Smooth muscle cell of trachea (primary cell): ENCODE measurements at places on chromosomes 2 and 18. TPM values are rescaled to one million over a fixed set of nuclear protein-coding genes. Genes with fewer than 3 reads are reported as not detected.

EMILIN2 gene
- total RNA-seq, result 16.3 and 33.1 TPM in 2 replicates

LHCGR gene
- not detected in 2 replicates for total RNA-seq

LINC00305 gene
- not detected in 2 replicates for total RNA-seq

SERPINB7 gene
- 0.87 and 1.7 TPM in 2 replicates for total RNA-seq

CYB5A gene
- total RNA-seq, result 103 and 109 TPM in 2 replicates

THSD7B gene
- 0.33 TPM in 1 of 2 replicates, not detected in the other for total RNA-seq

HOXD3 gene
- 0.29 TPM in 1 of 2 replicates, not detected in the other for total RNA-seq

EPB41L3 gene
- 56.6 and 74.3 TPM in 2 replicates for total RNA-seq

KIAA2012 gene
- total RNA-seq, result 0.17 TPM in 1 of 2 replicates, not detected in the other

MROH2A gene
- total RNA-seq, result not detected in 2 replicates

ODC1 gene
- total RNA-seq, result 96.6 and 147 TPM in 2 replicates

LCT gene
- under 0.01 TPM in 2 replicates for total RNA-seq

TMEM163 gene
- total RNA-seq, result not detected in 2 replicates

CUL3 gene
- 45.0 and 78.2 TPM in 2 replicates for total RNA-seq

MCEE gene
- 23.5 and 29.8 TPM in 2 replicates for total RNA-seq

CCDC102B gene
- total RNA-seq, result 18.2 and 51.8 TPM in 2 replicates

CIB4 gene
- not detected in 2 replicates for total RNA-seq

DCC gene
- total RNA-seq, result 0.17 and 2.5 TPM in 2 replicates

CXCR4 gene
- 1.0 TPM in 1 of 2 replicates, not detected in the other for total RNA-seq

B3GNT7 gene
- total RNA-seq, result 0.33 TPM in 1 of 2 replicates, not detected in the other

COL4A4 gene
- total RNA-seq, result 0.50 and 0.87 TPM in 2 replicates

STK11IP gene
- 17.2 and 22.8 TPM in 2 replicates for total RNA-seq

ABCA12 gene
- total RNA-seq, result under 0.01 and 0.17 TPM in 2 replicates

CFAP210 gene
- total RNA-seq, result not detected in 2 replicates

HPCAL1 gene
- total RNA-seq, result 16.6 and 42.5 TPM in 2 replicates

GNLY gene
- not detected in 2 replicates for total RNA-seq

DPP10 gene
- total RNA-seq, result not detected in 2 replicates

ALKAL2 gene
- not detected in 2 replicates for total RNA-seq

NEU2 gene
- total RNA-seq, result not detected in 2 replicates

LDLRAD4 gene
- total RNA-seq, result under 0.01 and 0.17 TPM in 2 replicates

SERPINB12 gene
- not detected in 2 replicates for total RNA-seq

WDR35 gene
- total RNA-seq, result 13.2 and 20.4 TPM in 2 replicates

PDE11A gene
- not detected in 2 replicates for total RNA-seq

NMS gene
- not detected in 2 replicates for total RNA-seq

ALPG gene
- not detected in 2 replicates for total RNA-seq

SERPINB13 gene
- total RNA-seq, result not detected in 2 replicates

LYPD1 gene
- total RNA-seq, result 0.33 and 0.73 TPM in 2 replicates

MAPRE3 gene
- total RNA-seq, result 5.8 and 8.1 TPM in 2 replicates

KLHL41 gene
- 5.4 and 9.8 TPM in 2 replicates for total RNA-seq

SERPINB11 gene
- total RNA-seq, result not detected in 2 replicates

C2orf80 gene
- not detected in 2 replicates for total RNA-seq

GNAL gene
- total RNA-seq, result 0.15 and 0.99 TPM in 2 replicates

PSTPIP2 gene
- 7.3 and 11.5 TPM in 2 replicates for total RNA-seq

SLC14A1 gene
- 62.7 and 81.0 TPM in 2 replicates for total RNA-seq

CDH19 gene
- total RNA-seq, result not detected in 2 replicates

NCKAP5 gene
- total RNA-seq, result 1.8 and 3.5 TPM in 2 replicates

KANSL1L gene
- 19.4 and 27.3 TPM in 2 replicates for total RNA-seq

ICA1L gene
- total RNA-seq, result 3.6 and 7.1 TPM in 2 replicates

AGFG1 gene
- total RNA-seq, result 36.7 and 70.0 TPM in 2 replicates

MAB21L4 gene
- total RNA-seq, result not detected in 2 replicates

SLC30A3 gene
- total RNA-seq, result 0.15 and 0.50 TPM in 2 replicates
